ELR (cell line): ENCODE measurements at places on chromosomes 11 and 22.
A peak's percentile ranks its signal among the peaks of the same experiment; 100 is the strongest.

- peak; percentile 81 for DNase-seq
Observed at GRCh38 chr22:38868886-38869381, 3.1 kb downstream of the CBX6 start.

GRCh38 chr22:49503896-49504521 lies 323.7 kb downstream of the BRD1 start:
- DNase-seq, result no peak

- no peak for DNase-seq
Observed at GRCh38 chr11:83285151-83285770, 906 bp downstream of the CCDC90B start.

DNA sequence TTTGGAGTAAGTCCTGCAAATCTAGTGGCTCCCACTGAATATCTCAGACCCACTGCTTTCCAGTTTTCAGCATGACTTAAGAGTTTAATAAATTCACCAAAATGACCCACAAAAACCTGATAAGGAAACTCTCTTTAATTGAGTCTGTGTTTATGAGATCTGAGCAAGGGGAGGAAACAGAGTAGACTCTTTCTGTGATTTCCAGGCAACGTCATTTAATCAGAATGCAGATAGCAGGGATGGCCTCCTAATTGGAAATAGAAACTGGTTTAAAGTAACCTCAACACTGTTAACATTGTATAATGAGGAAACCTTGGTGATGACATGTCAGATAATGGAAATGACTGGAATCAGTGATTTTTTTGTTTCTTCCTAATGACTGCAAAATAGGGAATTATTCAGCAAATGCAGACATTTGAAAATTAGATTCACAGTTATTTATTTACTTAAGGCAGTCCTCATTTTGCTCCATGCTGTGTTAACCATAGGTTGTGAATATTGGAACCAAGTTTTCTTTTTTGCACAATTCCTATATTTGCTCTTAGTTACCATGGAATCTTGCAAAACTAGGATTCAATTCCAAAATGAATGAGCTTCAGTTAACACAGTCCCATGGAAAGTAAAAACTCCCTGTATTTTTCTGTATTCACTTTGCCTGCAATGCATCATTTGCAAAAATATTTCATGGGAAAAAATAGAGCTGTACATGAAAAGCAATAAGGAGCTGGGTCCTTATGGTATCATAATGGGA lies 1324.5 kb downstream of the LRRC4C start:
- no peak for DNase-seq

- DNase-seq, result no peak
Observed at GRCh38 chr11:82718821-82719220, 14.8 kb downstream of the FAM181B start.

DNA sequence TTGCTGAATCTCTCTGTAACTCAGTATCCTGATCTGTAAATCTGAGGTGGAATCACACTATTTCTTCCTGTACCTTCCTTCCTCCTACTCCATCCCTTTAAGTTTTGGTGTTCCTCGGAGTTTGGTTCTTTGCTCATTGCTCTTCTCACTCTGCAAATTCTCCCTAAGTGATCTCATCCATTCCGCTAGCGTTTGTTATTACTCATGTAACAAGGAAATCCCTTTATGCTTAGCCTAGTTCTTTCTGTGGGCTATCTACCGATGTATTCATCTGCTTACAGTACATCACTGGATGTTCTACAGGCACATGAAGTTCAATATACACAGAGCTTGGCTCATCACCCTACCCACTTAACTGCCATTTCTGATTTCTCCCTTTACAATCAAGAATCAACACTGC lies 1.6 kb upstream of the CEP295 start:
- DNase-seq, result peak; percentile 67

- DNase-seq, result no peak
Observed at GRCh38 chr11:78868563-78868962, 293.9 kb upstream of the NARS2 start.

GRCh38 chr11:2802389-2803185 lies 83.0 kb downstream of the CDKN1C start:
- no peak for DNase-seq

DNA sequence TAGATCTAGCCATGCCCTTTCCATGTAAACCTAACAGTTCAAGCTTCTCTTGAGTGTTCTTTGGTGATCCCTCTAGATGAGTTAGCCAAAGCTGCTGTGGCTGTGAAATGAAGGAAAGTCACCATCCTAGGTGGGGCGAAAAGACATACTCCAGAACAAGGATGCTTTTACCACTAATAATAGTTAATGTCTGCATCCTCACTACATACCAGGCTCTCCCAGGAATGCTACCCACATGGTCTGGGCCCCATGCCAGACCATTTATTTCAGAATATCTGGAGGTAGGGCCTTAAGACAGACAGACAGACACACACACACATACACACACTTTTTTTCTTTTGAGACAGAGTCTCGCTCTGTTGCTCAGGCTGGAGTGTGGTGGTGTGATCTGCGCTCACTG lies 14.7 kb downstream of the ABTB2 start:
- peak; percentile 86 for DNase-seq

GRCh38 chr11:76664578-76665061 lies 5.9 kb downstream of the LRRC32 start:
- DNase-seq, result no peak

DNA sequence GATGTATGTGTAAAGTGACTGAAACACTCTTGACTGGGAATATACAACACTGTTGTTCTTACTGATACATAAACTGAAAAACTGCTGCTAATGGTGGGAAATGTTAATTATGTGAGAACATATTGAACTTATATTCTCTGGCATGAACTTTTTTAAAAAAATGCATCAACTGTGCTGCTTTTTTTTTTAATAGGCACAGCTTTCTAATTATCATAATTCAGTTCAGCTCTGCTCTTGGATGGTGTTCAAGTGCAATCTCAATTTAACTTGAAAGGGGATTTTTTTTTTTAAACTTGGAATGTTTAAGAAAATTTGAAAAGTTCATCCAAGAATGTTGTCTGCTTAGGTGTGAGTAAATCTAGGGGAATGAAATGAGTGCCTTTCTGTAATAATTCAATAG lies 5.2 kb downstream of the TEAD1 start:
- DNase-seq, result no peak

DNA sequence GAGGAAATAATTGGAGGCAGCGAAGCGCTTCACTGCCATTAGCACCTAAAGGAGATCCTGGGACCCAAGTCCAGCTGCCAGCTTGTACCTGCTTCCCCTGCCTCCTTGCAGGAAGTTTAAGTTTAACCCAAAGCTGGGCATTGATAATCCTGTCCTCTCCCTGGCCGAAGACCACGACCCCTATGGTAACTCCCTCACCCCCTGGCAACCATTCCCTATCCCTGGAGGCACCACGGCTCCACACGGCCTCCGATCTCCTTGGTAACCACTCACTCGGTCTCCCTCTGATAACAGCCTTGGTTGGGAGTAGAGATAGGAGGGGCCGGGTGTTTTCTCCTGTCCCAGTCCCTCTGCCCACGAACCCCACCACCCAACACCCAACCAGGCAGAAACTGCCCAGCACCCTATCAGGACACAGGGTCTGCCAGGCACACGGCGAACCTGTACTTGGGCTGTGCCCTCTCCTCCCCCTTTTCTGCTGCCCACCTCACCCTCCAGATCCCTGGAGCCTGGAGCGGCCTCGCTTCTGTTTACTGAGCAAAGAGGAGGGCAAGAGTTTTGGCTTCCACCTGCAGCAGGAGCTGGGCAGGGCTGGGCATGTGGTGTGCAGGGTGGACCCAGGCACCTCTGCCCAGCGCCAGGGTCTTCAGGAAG lies 833 bp downstream of the NHERF4 start:
- no peak for DNase-seq
